ENCODE measurements at places on chromosomes 7 and 10.

DNA sequence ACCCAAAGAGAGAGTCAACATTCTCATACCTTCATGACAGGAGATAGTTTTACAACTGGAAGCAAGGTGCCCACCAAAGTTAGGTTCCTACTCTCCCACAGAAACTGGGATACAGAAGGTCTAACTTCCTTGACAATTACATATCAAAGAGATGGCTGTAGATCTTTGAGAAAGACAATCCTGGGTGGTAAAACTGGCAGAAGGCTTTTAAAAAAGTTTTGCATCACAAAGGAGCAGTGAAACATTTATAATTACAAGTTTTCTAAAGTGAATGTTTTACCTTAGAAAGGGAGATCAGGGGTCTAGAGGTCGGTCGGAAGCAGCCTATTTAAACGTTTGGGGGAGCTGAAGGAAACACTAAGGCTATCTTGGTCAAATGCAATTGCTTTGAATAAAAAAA, 166.6 kb upstream of the STEAP1 start:
- no peak for DNase-seq

DNA sequence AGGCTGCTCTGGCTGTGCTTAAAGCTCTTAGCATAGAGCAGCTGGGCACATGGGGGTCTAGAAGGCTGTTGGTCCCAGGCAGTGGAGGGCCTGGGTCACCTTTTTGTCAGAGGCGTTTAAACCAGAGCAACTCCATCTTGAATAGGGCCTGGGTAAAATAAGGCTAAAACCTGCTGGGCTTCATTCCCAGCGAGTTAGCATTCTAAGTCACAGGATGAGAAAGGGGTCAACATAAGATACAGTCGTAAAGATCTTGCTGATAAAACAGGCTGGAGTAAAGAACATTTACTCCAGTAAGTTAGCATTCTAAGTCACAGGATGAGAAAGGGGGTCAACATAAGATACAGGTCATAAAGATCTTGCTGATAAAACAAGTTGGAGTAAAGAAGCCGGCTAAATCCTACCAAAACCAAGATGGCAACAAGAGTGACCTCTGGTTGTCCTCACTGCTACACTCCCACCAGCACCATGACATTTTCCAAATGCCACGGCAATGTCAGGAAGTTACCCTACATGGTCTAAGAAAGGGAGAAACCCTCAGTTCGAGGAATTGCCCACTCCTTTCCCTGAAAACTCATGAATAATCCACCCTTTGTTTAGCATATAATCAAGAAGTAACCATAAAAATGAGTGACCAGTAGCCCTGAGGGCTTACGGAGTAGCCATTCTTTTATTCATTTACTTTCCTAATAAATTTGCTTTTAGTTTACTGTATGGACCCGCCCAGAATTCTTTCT, 96.8 kb upstream of the PCBD1 start:
- no peak for DNase-seq

DNA sequence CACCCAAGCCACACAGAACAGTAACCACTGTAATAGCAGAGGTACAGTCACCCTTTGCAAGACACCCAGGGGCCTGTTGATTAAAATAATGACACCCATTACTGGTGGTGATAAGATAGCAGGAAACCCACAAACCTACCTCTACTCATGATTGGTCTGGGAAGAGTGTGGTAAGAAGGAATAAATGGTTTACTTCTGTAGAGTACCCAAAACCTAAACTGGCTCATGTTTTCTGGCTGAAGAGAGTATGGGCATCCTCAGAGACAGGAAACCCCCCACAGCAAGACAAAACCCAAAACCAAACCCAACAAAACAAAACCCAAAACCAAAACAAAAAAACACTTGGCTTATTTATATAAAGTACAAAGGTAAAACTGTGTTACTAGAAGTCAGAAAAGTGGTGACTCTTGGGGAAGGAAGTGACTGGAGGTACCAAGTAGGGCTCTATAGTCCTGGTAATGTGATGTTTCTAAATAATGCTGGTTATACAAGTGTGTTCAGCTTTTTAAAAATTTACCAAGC, 15.5 kb upstream of the DNAJB12 start:
- no peak for DNase-seq

DNA sequence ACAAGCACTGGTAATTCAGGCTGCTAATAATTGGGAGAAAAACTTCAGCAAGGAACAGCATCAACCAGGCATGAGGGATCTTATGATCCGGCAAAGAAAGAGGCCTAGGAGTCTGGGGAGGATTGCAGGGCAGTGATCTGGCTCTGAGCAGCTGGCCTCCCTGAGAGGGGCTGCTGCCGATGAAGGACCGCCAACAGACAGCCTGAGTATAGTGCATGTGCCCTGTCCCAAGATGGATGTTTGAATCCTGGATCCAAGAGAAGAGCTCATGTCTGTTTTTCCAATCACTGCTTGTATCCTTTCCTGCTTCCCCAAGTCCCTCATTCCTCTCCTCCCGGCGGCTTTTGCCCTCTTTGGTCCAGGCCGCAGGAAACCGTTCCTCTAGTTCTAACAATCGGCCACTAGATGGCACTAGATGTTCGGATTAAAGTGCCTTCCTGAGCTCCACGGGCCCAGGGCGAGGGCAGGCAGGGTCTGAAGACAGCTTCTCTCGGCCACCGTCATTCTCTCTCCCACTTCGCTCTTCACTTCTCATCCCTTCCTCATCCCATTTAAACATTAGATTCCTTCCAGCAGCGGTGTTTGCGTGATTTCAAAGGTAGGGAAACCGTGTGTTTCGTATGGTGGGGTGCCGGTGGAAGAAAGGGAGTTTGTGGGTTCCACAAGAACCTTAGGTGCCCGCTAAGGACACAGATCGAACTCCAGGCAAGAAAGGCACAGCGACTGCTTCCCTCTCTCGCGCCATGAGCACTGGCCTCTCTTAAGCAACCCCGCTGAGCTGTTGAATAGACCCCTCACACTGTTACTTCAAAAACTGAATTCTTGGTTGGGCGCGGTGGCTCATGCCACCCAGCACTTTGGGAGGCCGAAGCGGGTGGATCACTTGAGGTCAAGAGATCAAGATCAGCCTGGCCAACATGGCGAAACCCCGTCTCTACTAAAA, 82.4 kb downstream of the ADCYAP1R1 start:
- DNase-seq, result peak; percentile 81

DNA sequence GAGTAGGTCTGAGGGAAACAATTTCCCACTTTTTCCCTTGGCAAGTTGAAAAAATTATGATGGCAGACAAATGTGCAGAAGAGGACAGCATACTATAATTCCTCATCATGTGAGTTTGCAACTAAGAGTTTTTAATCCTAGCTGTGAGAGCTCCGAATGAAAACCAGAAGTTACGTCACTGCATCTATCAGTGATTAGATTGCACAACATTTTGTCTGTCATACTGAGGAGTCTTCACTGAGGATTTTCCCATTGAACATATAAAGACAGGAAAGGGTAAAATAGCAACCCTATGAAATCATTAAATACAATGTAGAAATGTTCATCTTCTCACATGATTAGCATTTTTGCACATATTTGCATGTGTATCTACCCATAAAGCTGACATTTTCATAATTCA, 45.8 kb downstream of the ZNF736 start:
- DNase-seq, result no peak

DNA sequence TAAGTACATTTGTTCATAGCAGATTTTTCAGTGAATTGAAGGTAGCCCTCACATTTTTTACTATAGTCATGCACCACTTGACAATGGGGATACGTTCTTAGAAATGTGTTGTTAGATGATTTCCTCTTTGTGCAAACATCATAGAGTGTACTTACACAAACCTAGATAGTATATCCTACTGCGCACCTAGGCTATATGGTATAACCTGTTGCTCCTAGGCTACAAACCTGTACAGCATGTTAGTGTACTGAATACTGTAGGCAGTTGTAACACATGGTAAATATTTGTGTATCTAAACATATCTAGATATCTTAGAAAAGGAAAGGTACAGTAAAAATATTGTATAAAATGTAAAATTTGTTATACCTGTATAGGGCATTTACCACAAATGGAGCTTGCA, 41.2 kb downstream of the TAX1BP1 start:
- DNase-seq, result no peak

- DNase-seq, result peak; percentile 63
Measured at GRCh38 chr10:63628526-63629362, 107.5 kb downstream of the REEP3 start.

DNA sequence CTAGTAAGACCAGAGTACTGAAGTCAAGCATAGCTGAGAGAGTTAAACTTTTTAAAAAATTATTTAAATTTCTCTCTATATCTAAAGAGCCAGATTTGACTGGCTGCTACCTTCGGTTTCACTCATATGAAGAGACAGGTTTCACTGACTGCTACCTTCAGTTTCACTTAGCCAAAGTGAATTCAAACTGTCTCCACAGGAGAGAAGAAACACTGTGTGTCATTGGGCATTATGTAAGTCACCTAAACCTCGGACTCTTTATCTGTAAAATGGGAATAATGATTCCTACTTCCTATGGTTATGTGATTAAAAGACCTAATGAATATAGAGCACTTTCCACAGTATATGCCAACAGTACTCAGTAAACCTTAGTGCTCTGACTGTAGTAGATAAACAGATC, 41.6 kb upstream of the MET start:
- DNase-seq, result no peak

Data from GM23248 (cell line).